GF-D8 (cell line): ENCODE measurements at places on chromosomes 16 and 17.

- no peak for DNase-seq
Measured at GRCh38 chr17:39818358-39819000, 45.6 kb downstream of the IKZF3 start.

- DNase-seq = no peak
Measured at GRCh38 chr16:84095466-84095865, 21.3 kb downstream of the MBTPS1 start.

DNA sequence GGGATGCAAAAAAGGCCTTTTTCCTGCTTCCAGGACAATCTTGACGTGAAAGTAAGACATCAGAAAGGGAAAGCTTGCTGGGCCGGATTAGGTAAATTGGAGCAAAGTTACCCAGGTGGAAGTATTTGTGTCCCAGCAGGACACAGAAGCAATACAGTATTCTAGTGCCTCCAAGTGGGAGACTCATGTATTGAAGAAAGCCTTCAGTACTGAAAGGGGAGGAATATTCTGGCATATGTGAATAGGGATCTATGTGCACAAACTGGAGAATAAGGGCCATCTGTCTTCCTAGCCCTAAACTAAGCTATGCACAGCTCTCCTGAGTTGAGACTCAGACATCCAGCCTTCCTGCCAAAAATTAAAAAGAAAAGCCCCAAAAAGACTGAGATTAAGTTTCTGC lies 327.3 kb upstream of the CDH8 start:
- no peak for DNase-seq

DNA sequence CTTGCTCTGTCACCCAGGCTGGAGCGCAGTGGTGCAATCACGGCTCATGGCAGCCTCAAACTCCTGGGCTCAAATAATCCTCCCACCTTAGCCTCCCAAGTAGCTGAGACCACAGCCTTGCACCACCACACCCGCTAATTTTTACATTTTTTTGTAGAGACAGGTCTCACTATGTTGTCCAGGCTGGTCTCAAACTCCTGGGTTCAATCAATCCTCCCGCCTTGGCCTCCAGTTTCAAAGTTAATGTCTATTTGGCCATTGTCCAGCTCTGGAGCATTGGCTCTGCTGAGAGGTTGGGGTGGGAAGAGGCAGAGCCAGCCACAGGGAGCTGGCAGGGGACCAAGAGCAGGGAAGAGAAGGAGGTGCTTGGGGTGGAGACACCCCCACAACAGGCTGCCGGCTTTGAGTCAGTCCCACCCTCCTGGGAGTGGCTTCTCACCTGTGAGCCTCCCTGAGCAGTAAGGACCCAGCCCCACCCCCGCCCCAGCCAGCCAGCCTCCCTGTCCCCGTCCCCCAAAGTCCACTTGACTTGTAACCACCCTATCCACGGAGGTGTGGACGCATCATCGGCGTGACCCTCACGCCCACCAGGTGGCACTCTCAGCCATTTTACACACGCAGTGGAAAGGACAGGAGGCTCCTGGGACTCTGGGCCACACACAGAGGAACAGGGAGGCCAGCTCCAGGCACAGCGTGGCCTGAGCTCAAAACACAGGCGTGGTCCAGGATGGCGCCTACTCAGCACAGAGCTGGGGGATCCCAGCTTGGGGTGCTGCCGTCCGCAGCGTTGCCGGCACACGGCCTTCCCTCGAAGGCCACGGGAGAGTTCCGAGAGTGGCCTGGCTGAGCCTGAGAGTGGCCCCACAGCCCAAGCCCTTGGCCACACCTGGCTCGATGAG lies 22.8 kb upstream of the PVALEF start:
- DNase-seq = peak; percentile 39

DNA sequence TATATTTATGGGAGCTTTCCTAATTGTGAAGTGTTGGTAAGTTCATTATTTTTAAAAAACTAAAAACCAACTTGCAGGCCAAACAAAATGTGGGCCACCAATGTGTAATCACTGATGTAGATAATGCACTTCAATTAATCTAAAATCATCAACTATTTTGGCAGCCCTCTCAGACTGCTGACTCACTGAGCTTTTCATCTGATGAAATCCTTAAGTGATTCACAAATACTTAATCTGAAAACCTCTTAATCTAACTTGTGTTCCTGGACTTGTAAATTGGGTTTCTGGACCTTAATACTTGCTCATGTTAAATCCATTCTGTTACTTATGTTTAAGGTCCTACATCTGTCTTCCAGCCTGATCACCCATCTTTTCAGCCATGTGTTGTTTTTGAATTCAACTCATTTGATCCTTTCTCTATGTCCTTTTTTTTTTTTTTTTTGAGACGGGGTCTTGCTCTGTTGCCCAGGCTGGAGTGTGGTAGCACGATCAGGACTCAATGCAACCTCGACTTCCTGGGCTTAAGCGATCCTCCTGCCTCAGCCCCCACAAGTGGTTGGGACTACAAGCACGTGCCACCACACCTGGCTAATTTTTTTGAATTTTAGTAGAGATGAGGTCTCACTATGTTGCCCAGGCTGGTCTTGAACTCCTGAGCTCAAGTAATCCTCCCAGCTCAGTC lies 39.0 kb downstream of the PRKCB start:
- DNase-seq = no peak

DNA sequence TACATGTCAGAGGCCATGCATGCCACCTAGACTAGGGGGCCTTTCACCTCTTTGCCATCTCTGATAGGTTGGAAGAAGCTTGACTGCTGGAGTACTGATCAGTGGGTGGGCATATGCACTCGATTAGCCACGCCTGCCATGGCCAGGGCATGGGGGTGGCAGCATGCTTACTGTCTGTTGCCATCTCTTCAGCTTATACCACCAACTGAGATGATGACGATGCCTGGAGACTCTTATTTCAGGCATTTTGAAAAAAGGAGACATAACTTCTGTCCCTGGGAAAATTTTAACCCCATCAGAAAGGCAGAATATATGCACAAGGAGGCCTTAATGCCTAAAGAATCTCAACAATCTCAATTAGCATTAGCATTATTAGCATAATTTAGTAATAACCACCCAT lies 60.8 kb downstream of the MSI2 start:
- no peak for DNase-seq

GRCh38 chr17:65679165-65679845 lies 117.9 kb upstream of the AXIN2 start:
- no peak for DNase-seq

- no peak for DNase-seq
Measured at GRCh38 chr16:82782715-82783251, 156.0 kb downstream of the CDH13 start.

- DNase-seq = no peak
Measured at GRCh38 chr17:36592316-36592715, 637 bp downstream of the DHRS11 start.

GRCh38 chr17:76738468-76738850 lies 540 bp downstream of the MFSD11 start:
- no peak for DNase-seq

DNA sequence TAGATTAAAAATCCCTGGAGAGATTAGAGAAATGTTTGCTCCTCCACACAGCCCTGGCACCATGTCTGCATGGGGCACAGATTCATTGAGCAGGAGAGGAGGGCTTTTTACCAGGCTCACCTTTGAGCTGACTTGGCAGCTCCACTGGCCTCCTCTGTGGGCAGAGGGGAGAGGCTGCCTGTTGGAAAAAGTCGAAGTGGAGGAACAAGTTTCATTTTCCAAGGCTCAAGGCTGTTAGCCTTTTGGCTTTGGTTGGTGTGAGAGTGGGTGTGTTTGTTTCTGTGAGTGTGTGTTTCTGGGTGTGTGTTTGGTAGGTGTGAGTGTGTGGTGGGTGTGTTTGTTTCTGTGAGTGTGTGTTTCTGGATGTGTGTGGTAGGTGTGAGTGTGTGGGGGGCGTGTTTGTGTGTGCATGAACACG lies 5.6 kb downstream of the TMEM238L start:
- no peak for DNase-seq

- DNase-seq = no peak
Measured at GRCh38 chr17:17810084-17810894, 26.5 kb downstream of the SREBF1 start.

DNA sequence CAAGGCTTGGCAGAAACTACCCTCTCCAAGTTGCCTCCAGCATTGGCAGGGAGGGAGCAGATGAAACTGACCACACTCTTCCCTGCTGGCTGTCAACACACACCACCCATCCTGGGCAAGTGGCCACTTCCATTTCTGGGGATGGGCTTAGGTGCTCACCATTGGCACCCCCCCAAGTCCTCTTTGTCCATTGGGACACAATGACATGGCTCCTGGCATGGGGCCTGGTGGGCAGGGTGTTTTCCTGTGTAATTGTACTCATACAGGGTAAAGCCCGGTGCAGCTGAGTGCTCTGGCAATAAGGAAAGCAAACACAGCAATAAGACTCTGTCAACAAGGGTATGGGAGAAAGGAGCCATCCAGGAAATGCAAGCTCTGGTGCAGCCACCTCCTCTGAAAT lies 22.6 kb downstream of the SCNN1B start:
- DNase-seq = no peak

- no peak for DNase-seq
Measured at GRCh38 chr16:72936408-72936807, 111.5 kb downstream of the ZFHX3 start.

DNA sequence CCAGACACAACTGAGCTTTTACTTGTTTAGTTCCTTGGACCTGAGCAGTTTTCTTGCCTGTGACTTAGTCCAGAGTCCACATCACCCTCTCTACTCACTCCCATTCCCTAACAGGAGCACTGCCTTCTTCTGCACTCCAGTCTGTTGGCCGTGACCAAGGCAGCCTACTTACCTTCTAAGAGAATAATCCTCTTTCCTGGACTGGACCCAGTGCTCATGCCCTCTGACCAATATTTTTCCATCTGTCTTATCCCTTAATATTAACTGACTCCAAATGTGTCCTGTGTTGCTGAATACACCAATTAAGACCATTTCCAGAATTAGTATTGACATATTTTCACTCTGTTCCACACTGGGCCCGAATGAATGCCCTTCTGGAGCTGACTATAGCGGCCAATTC lies 681.0 kb upstream of the KIF2B start:
- no peak for DNase-seq

DNA sequence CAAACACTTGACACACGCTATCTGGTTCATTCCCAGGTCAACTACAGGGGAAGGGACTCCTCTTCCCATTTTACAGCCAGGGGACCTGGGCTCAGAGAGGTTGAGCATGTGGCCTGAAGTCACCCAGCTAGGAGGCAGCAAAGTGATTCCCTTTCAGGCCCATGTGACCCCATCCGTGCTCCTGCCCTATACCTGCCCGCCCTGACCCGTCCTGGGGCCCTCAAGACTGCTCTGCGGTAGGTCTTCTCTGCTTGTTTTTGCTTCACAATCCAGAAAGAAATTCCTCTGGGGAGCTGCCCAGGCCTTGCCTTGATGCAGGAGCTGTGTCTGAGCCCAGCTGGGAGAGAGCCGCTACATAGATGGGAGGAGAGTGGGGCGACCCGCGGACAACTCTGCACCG lies 161.4 kb downstream of the SDK2 start:
- no peak for DNase-seq

- DNase-seq = no peak
Measured at GRCh38 chr16:30985401-30986128, 558 bp downstream of the HSD3B7 start.

- DNase-seq = no peak
Measured at GRCh38 chr17:50039058-50039457, 16.9 kb upstream of the ITGA3 start.

DNA sequence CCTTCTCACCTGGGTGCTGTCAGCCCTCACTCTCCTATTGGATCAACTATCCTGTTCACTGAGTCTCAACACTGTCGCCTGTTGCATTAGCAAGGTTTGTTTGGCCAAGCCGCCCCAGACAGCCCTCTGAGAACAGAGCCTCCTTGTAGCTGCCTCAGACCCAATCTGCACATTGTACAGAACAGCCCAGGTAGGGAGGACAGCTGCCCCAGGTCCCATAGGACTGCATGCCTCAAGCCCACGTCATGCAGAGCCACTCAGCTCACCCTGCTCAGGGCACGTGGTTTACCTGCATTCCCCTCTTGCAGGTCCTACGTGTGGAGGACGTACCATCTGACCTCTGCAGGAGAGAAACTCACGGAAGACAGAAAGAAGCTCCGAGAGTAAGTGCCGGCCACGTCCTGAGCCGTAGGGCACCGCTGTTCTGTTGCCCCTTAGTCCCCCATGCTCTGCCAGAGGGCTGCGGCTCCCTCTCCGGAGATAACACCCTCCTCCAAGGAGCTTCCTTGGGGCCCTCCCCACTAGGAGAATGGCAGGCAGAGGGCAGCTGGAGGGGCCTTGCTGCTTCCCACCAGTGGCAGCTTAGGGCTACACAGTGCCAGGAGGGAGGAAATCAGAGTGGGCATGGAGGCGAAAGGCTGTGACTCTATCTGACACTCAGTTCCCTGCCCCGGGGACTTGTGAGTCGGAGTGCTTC lies 2.8 kb downstream of the SNRNP25 start:
- DNase-seq = no peak

- no peak for DNase-seq
Measured at GRCh38 chr16:78212674-78213073, 113.2 kb downstream of the WWOX start.

GRCh38 chr16:89119166-89119621 lies 25.5 kb downstream of the ACSF3 start:
- DNase-seq = no peak

GRCh38 chr16:63769211-63769610 lies 1352.7 kb downstream of the CDH11 start:
- DNase-seq = no peak

- no peak for DNase-seq
Measured at GRCh38 chr16:4152267-4152666, 36.0 kb upstream of the ADCY9 start.

GRCh38 chr16:2952679-2953078 lies 11.4 kb upstream of the KREMEN2 start:
- no peak for DNase-seq

DNA sequence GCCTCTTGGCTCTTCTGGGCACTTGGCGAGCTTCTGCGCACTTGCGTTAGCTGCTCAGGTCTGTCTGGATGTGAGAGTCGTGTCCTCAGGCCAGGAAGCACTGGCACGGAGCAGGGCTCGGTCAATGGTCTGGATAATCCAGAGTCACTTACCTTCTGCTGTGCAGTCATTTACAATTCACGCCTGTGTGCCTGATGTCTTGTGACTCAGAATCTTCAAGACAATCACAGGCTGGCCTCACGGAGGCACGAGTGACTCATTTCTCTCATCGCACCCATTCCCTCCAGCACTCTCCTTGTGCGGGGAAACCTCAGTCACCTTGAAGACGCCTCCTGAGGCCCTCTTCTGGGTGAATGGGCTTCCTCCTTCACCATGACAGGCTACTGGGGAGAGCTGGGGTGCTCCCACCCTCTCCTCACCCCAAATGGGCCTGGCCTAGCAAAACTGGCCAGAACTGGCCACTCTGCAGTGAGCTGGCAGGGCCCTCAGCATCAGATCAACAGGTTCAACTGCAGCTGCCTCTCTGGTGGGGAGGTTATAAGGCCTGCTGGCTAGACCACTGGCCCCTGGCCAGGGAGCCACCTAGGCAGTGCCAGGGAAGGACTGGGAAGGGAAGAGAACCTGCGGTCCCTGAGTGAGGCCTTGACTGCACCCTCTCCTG lies 1.9 kb upstream of the CAPN15 start:
- no peak for DNase-seq

DNA sequence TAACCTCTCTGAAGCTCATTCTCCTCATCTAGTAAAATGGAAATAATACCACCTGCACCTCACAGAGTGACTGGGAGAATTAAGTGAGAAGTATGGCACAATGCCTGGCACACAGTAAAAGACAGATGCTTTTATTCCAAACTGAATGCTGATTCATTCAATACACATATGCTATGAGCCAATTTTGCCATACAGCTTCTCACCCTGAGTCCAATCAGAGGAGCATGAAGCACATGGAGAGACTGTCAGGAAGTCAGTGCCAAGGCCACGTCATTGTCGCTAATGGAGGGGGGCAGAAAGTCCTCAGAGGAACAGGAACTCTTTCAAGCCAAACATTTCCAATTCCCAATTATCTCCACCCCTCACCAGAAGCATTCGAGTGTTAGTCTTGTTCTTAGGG lies 11.6 kb downstream of the MKS1 start:
- DNase-seq = no peak
